ENCODE measurements at places on chromosomes 7 and 10.
A peak's percentile ranks its signal among the peaks of the same experiment; 100 is the strongest.

GRCh38 chr10:96673318-96674099 is 46.8 kb downstream of the PIK3AP1 start:
- DNase-seq: peak; percentile 55

- peak; percentile 98 for DNase-seq
These were observed 875 bp upstream of the DDIT4 start for GRCh38 chr10:72272689-72273409.

- no peak for DNase-seq
These were observed 629.8 kb upstream of the ADARB2 start for GRCh38 chr10:2367083-2367482.

- no peak for DNase-seq
These were observed at the start of gene CYP26A1 for GRCh38 chr10:93073539-93074146. Gene CYP26A1 (plus strand): TSS chr10:93073893. CDS start chr10:93073935, 42 bp downstream.

DNA sequence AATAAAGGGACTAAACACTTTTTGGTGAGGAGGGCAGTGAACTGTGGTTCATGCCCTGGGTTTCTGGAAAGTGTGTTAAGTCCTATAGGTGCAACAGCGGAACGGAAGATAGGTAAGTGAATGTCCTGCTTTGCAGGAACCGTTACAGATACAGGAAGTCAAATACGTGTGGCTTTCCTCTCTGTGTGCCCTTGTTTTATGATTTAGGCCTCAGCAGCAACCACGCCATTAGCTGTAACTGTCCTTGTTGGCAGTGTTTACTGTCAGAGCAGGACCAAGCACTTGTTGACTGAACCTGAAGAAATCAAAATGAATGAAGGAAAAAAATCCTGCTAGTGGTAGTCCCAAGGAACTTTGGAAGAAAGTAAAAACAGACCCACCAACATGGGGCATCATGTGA is 150.3 kb downstream of the PIP4K2A start:
- DNase-seq: no peak

DNA sequence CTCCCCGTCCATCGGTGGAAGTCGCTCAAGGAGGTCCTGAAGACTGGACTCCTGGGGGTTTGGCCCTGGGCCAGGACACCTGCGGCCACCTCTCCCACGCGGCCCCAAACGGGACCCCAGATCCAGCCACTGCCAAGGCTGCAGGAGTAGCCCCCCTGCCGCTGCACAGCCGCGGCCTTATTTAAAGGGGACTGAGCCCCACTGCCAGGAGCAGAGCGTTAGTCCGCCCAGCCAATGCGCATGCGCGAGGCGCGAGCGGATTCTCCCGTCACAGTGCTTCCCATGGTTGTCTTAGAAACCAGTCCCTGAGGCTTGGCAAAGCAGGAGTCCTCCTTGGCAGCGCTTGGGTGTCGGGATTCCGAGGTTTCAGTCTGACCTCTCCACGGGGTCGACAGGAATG is 320.0 kb downstream of the ZNF716 start:
- no peak for DNase-seq

All from amniotic epithelial cell (primary cell).